Activated CD8-positive, alpha-beta T cell treated with anti-CD3 and anti-CD28 coated beads for 36 hours (primary cell): ENCODE measurements at places on chromosomes 1 and 21. TPM values are rescaled to one million over a fixed set of nuclear protein-coding genes. Genes with fewer than 3 reads are reported as not detected.

GRCh38 chr1:247347477-247348222 is 16.0 kb upstream of the ZNF496 start:
- no peak for DNase-seq

DNA sequence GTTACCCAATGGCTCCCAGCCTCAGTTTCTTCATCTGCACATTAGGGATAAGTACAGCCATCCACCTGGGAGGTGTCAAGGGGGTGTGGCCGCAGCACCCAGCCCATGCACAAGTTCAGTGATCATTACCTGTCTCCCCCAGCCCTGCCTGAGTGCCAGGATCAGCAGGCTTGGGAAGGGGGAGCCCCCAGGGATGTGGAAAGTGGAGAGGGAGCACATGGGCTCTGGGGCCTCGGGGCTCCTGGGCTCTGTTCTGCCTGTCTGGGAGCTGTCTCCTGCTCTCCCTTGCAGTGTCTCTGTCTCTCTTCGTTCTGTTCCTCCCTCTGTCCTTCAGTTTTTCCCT is 10.8 kb upstream of the PADI1 start:
- DNase-seq, result no peak

GRCh38 chr1:115136706-115137105 is 47.4 kb upstream of the TSPAN2 start:
- DNase-seq, result no peak

DNA sequence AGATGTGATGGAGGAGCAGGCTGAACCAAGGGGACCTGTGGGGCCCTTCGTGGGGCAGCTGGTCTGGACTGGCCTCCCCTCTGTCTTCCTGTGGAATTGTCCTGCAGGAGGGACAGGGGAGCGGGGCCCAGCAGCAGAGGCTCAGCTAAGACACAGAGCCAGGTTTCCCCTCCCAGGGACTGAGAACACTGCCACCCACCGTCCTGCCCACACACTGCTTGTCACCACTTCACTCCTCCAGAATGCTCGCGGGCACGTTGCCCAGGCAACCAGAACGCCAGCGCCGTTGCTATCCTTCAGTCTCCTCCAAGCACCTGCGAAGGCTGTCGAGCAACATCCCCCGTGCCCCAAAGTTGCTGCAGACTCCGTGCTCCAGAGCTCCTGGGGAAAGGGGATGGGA is 46.4 kb downstream of the AJAP1 start:
- DNase-seq, result peak; percentile 27

GRCh38 chr1:186214791-186215190 is 160.3 kb downstream of the TPR start:
- DNase-seq, result no peak

GRCh38 chr1:228867951-228868730 is 132.9 kb downstream of the RHOU start:
- no peak for DNase-seq

NBPF4 gene
- total RNA-seq, result not detected

ILDR2 gene
- total RNA-seq, result 15.1 TPM

AMY1B gene
- not detected for total RNA-seq

IL10 gene
- total RNA-seq, result not detected

CELA2B gene
- total RNA-seq, result not detected
